ENCODE measurements at places on chromosomes 11 and 22.
A peak's percentile ranks its signal among the peaks of the same experiment; 100 is the strongest.

GRCh38 chr11:68999093-68999747, 13.8 kb downstream of the MRGPRF start:
- no peak for DNase-seq

GRCh38 chr11:46889689-46890475, 28.5 kb downstream of the LRP4 start:
- peak; percentile 63 for DNase-seq

- no peak for DNase-seq
Observed at GRCh38 chr11:33333816-33334215, 76.6 kb downstream of the HIPK3 start.

- DNase-seq = no peak
Observed at GRCh38 chr22:49212002-49212401, 615.7 kb downstream of the BRD1 start.

DNA sequence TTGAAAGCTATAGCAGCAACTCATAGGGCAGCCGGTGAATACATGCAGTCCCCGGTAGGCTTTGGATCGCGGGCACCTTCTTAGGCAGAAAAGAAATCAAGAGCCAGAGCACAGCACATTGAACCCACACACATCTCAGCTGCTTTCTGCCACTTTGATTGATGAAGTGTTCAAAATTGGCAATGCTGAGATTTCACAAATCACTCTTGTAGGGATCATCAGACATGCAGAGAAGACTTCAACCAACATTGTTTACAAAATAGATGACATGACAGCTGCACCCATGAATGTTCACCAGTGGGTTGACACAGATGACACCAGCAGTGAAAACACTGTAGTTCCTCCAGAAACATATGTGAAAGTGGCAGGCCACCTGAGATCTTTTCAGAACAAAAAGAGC, 350.2 kb upstream of the ARHGAP42 start:
- no peak for DNase-seq

- no peak for DNase-seq
Observed at GRCh38 chr11:96160732-96161306, 182.2 kb downstream of the MAML2 start.

GRCh38 chr11:132601875-132602274, 930.4 kb downstream of the OPCML start:
- no peak for DNase-seq

DNA sequence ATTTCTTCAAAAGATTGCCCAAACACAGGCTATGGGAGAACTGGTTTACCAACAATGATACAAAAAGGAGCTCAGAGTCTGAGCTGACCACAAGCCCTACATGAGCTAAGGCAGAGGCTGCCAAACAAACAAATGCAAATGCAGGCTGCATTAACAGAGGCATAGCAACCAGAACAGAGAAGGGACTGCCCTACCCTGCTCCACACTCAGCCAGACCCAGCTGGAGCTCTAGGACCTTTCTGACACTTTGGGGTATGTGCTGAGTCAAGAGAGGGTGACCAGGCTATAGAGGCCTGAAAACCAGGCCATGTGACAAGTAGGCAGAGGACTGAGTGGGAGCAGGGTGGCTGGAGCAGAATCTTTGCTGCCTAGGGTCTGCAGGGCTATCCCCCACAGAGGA, 17.8 kb upstream of the P2RY2 start:
- DNase-seq = no peak

DNA sequence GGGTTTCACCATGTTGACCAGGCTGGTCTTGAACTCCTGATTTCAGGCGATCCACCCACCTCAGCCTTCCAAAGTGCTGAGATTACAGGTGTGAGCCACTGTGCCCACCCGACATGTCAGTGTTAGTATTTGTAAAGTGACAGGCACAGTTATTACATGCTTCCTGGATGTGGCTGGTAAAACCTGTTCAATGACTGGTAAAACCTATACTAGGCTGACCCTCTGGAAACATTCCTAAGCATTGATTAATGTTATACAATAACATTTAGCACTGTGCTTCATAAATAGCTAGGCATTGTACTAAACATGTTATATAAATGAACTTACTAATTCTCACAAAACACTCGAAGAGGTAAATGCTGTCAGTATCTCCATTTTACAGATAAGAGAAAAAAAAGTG, 20.9 kb upstream of the JHY start:
- DNase-seq = no peak

- no peak for DNase-seq
Observed at GRCh38 chr22:24216541-24217209, 28.2 kb downstream of the GGT5 start.

GRCh38 chr22:28810821-28811491, 10.6 kb upstream of the XBP1 start:
- DNase-seq = no peak

DNA sequence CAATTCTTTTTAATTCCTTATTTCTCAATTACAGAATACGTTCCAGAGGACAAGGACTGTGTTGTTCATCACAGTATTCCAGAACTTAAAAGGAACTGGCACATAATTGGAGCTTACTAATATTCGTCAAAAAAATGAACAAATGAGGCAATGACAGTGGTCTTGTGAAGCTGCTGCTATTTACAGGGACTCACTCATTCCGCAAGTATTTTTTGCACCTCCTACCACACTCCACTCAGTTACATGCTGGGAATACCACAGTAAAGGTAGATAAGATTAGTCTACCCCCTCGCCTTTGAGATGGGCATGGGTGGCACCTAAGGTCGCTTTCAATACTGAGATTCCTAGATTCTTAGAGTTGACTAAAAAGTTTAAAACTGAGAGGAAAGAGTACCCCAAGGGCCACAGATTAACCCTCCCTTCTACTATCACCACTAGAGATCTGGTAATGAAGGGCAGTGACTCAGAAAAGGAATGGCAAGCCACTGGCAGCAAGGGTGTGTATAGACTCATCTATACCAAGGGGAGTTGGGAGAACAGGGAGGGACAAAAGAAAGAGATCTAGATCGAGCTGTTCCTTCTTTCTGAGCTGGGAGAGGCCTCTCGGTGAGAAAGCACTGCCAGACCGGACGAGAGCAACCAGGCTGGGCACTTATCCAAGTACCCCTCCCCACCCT, 85.0 kb downstream of the RPL27A start:
- no peak for DNase-seq

- peak; percentile 38 for DNase-seq
Observed at GRCh38 chr11:121194731-121195596, 93.9 kb downstream of the TECTA start.

- no peak for DNase-seq
Observed at GRCh38 chr11:83694191-83694910, 408.2 kb upstream of the CCDC90B start.

DNA sequence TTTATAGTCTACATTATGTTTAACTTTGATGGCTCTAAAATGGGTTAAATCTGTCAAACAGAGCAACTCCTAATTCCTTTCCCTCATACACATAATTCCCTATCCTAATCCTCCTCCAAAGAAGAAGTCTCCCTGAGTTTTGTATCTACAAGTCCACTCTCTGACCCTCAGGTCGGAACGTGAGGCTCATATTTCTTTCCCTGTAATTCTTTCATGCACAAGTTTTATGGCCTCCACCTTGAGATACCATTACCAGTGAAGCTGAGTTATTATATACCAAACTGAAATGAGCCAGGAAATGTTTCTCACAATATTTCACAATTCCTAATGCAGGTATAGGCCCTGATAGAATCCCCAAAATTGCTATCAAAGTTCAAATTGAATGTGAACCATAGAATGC, 106.4 kb downstream of the CASP12 start:
- DNase-seq = no peak

DNA sequence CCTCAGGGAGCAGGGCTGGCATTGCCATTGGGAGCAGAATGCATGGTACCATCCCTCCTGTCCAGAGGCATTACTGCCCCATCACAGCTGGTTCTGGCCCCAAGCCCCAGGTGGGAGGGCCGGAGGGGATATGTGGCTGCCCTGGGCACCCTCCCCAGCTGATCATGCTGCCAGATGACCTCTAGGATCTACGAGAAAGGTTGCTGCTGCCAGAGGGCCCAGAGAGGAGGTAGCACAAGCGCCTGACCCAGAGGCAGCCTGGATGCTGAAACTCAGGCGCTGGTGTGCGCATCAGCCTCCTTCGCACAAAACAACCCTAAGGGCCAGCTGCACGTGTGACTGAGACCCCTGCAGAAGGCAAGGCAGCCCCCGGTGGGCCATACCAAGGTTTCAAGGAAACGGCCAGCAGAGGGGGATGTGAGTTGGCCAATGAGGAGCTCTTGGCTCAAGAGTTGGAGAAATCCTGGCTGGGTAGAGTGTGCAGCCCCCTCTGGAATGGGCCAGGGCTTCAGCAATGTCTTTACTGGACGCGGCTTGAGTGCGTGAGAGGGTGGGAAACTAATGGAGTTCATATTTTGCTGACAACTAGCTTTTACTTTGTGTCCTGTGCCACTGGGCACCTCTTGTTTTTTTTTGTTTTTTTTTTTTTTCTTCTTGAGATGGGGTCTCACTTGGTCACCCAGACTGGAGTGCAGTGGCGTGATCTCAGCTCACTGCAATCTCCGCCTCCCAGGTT, 88.3 kb upstream of the PARVA start:
- DNase-seq = no peak

DNA sequence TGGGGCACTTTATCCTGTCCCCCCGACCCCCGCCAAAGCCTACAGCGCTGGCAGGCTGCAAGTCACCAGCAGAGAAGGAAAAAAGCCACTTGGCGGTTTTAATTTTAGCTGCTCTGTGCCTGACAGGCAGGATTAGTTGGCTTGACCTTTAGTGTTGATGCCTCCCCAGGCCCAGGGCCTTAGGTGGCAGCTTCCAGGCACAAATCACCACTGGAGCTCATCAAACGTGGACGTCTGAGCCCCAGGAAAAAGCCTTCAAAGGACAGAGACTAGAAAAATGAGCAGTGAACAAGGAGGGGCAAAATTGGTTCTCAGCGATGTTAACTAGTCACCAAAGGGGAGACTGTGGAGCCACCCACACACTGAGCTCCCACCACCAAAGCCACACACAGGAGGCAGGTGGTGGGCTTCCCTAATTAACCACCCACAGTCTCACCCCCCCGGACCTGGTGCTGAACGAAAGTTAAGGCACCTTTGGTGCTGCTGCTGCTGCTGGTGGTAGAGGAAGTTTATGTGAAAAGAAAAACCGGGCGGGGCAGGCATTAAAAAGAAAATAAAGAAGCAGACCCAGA, 4.4 kb upstream of the PYGM start:
- no peak for DNase-seq

DNA sequence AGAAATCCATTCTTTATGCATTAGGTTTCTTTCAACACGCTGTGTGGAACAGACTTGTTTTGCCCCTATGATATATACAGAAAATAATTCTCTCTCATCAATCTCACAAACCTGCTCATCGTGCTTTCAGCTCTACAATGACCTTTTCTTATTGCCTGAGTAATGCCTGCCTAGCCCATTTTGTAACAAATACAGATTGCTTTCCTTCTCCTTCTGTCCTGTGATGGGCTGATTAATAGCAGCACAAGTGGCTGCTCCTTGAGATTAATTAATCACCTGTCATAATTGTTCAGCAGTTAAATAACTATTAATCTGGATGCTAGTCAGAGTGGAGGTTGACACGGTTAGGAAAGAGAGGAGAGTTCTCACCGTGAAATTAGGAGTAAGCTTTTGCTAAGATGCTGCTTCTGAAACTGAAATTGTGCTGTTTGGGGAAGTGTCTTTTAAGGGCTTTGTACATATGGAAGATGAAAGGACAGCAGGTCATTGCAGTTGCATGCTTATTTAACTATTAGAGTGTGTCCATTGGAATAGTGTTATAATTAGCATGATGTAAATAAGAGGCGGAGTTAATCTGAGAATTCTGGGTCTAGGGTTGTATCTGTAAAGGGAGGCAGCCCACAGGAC, 1430.5 kb downstream of the FAM181B start:
- DNase-seq = no peak

GRCh38 chr11:83159902-83160865, 3.3 kb downstream of the PCF11 start:
- DNase-seq = no peak

- DNase-seq = no peak
Observed at GRCh38 chr11:18650859-18651557, 16.9 kb upstream of the SPTY2D1 start.

DNA sequence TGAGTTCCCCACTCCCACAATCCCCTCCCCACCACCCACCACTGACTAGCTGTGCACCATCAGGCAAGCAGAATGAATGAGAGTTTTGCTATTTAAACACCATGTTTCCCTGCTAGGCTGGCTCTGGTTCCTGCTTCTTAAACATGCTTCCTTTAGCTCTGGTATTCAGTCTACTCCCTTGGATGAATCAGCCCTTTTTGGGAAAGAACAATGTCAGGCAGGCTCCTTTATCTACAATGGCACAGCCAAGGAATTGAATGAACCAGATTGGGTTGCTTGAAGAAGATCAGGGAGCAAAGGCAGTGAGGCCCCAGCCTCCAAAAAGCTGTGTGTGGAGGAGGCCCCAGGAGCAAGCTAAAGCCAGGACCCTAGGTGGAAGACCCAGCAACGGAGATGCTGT, 92.9 kb upstream of the ISX start:
- no peak for DNase-seq

GRCh38 chr11:35118906-35119305, 20.1 kb upstream of the CD44 start:
- DNase-seq = no peak

- no peak for DNase-seq
Observed at GRCh38 chr22:44181912-44182587, 1.3 kb downstream of the PARVG start.

DNA sequence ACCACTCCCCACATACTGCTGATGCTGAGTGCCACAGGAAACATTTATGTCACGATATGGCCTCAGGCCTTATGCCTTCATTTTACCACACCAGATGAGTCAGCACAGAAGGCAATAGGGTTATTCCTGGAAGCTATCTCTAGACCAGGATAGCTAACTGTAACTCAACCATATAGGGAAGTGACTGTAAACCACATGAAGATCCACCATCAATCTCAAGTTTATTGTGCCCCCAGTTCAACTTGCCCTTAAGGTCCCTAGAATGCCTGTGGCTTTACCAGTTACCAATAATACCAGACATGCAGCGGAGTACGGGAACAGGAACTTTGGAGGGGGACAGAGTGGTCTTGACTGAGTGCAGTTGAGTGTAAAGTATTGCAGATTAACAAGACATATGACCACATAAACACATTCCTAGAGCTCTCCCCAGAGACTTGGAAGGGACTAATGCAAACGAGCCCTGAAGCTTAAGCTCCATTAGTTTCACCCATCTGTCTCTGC, 180.9 kb downstream of the KIF18A start:
- DNase-seq = no peak

DNA sequence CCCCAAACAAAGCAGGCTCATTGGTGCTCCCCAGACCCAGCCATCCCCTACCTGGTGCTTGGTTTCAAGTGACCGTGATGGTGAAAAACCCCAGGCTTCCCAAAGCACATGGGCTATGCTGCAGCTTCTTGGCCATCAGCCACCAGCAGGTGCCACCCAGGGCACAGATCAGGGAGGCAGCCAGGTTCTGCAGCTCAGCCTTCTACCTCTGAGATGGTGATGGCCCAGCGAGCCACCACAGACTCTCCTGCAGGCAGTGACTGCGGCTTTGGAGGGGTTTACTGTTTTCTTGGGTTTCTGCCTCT, 70.0 kb upstream of the ALX4 start:
- DNase-seq = no peak

Measured in left hindlimb (tissue), 1 donor.